Activated T-helper 1 cell treated with anti-CD3 and anti-CD28 coated beads, Interleukin-2, amount 50 U/mL, for 16 hours (primary cell): ENCODE measurements at places on chromosomes 4 and X.

DNA sequence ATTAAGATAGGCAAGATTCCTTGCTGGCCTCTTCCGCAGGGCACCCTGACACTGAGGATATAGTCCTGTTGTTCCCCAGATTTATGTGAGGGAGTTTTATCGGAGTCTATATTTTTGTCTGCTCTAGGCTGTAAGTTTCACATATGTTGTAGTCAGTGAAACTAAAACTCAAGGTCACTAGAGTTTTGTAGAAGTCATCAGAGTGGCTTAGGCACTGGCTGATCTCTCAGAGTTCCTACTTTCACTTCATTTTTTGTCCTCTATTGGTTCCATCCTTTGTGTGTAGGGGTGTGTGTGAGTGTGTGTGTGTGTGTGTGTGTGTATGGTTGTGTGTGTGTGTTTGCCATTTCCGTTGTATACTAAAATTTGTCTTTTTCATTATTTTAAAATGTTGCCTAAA, 577.5 kb downstream of the IQCM start:
- no peak for DNase-seq

DNA sequence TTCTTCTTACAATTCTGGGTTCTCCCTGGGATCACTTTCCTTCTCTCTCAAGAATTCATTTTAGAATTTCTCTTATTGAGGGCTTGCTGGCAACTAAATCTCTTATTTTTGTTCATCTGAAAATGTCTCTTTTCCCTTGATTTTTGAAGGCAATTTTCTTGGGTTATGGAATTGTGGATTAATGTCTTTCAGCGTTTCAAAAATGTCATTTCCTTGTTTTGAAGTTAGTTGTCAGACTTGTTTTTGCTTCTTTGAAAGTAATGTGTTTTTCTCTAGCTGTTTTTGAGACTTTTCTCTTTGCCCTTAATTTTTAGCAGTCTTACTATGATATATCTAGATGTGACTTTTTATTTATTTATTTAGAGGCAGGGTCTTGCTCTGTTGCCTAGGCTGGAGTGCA, 205.7 kb downstream of the CHIC2 start:
- no peak for DNase-seq

- DNase-seq = no peak
These were observed 55.3 kb upstream of the RAPGEF2 start for GRCh38 chr4:159047478-159048165.

DNA sequence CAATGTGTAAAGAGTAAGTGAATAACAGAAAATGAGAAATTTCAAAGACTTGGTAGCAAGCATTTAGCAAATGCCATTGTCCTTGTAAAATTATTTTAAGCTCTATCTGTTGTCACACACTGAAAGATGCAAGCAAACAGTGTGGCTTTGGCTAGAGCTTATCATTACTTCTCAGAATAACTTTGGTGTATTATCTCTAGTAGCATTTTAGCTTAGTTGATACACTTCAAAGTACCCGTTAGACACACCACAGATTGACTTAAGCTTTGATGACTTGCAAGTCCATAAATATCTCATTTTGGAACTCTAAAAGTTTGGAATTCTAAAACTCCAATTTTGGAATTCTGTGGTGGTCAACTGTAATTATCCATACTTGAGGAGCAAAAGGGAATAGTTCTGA, 98.6 kb downstream of the PDLIM5 start:
- no peak for DNase-seq

GRCh38 chr4:96483308-96484030, 643.6 kb downstream of the PDHA2 start:
- no peak for DNase-seq

GRCh38 chr4:152024881-152025280, 264.1 kb upstream of the GATB start:
- DNase-seq = no peak

- DNase-seq = no peak
These were observed 558.5 kb downstream of the IL15 start for GRCh38 chr4:142194905-142195304.

DNA sequence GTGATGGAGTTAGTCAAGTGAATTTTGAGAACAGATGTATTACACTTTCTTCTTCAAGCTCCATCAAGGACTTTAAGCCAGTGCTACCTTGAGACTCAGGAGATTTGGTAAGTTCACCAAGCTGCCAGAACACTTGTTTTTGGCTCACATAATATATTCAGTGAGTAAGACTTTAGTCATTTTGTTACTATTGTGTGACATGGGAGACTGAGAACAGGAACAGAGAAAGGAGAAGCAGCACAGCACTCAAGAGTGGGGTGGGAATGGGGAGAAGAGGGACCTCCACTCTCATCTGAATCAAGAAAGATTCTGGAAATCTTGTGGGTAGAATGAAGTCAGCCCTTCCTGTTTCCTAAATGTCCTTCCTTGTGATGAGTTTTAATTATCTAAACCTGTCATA, 87.3 kb upstream of the TET2 start:
- no peak for DNase-seq

GRCh38 chr4:138696058-138696457, 319.5 kb upstream of the NOCT start:
- no peak for DNase-seq
